ENCODE measurements at places on chromosomes 4 and X.

DNA sequence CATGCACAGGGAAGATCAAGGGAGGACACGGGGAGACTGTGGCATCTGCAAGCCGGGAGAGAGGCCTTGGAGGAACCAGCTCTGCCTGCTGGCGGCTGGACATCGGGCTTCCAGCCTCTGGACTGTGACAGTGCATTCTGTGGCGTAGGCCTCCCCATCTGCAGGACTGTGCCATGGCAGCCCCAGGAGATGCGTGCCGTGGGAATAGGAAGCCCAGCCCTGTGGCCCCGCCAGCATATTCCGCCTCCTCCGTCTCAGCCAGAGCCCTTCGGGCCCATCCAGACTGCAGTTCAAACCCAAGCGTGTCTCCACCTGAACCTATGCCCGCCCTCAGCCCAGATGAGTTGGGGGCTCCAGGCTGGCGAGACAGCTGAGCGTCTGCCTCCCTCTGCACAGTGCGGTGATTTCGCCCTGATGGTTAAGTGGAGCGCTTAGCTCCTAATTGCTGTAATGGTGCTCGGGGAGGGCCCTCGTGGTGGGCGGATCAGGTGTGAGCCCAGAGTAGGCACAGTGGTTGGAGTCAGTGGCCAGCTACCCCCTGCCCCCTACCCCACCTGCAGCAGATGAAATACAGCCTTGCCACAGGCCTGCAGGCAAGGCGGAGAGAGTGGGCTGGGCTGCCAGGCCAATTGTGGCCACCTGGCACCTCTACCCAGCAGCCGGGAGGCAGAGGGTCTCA is 133.9 kb downstream of the HMX1 start:
- no peak for DNase-seq

DNA sequence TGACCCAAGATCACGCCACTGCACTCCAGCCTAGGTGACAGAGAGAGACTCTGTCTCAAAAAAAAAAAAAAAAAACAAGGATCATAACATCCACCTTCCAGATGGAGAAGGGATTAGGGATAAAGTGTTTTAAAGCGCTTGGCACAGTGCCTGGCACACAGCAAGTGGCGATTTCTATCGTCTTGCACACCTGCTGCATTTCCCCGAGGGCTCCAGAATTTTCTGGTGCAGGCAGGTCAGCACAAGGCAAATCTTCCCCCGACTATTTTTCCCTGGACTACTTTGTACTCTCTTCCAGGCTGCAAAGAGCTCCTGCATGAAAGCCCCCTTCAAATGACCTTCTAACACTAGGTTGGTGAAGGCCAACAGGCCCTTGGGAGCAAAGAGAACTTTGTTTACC is 57.3 kb downstream of the APBB2 start:
- no peak for DNase-seq

- DNase-seq = no peak
Observed at GRCh38 chr4:31349907-31350306, 629.7 kb downstream of the PCDH7 start.

GRCh38 chrX:77070202-77070918 is 376.8 kb upstream of the FGF16 start:
- no peak for DNase-seq

GRCh38 chr4:109764376-109764775 is 34.5 kb upstream of the PLA2G12A start:
- DNase-seq = no peak

DNA sequence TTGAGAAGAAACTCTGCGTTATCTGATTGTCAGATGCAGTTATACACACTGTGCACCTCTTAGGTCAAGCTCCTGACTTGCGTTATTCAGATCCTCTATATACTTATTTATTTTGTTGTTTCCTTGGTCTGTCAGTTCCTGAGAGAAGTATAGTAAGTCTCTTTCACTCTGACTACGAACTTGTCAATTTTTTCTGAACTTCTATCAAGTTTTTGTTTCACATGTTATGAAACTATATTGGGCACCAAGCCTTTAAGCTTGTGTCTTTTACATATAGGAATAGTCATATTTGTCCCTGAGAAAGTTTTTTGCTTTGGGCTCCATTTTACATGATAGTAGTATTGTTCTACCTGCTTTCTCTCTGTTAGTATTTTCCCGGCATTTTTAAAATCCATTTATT is 31.7 kb downstream of the ZNF275 start:
- no peak for DNase-seq

DNA sequence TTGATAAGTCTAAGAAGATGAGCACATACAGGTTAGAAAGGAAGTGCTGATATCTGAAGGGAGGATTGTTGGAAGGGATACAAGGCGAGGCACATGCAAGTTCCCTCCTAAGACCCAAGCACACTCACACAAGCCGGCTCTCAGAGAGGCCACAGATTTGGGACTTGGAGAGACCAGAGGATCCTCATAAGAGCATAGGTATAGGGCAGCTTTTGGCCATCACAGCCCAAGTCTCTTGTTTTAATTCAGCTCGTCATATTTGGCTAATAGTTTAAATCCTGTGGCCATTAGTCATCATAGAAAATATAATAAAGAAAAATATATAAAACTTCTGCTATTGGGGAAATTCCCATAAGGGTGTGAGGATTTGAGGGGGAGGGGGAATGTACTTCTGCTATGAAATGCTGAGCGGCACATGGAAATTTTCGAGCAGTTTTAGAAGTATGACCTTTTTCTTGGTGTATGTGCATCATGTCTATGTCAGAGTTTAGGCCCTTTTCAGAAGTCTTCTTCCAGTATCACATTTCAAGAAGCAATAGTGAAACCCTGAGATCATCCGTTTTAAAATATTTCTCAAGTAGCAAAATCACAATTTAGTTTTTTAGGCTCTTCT is 97.7 kb downstream of the NFKB1 start:
- DNase-seq = no peak

GRCh38 chr4:86174506-86174905 is 185.3 kb downstream of the MAPK10 start:
- no peak for DNase-seq

DNA sequence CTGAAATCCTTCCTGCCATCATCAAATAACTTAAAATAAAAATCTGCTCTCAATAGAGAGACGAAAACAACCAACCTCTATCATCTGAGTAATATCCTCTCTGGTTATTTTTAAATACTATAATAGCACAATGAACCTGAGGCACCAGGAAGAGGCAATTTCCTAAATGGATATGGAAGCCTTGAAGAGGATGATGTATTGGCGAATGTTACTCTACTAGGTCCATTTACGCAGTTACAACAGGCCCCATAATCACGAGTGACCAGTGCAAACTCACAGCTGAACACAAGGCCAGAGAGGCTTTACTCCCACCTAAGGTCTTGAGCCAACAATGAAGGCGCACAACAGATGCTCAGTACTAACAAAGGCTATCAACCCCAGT is 678.8 kb upstream of the NR3C2 start:
- no peak for DNase-seq

- no peak for DNase-seq
Observed at GRCh38 chrX:149865390-149865789, 15.6 kb upstream of the MAGEA8 start.

- no peak for DNase-seq
Observed at GRCh38 chr4:158042591-158043030, 130.2 kb downstream of the GASK1B start.

GRCh38 chrX:153812220-153812619 is 17.8 kb downstream of the SSR4 start:
- DNase-seq = no peak

GRCh38 chrX:153871946-153872878 is 13.8 kb downstream of the L1CAM start:
- DNase-seq = no peak

DNA sequence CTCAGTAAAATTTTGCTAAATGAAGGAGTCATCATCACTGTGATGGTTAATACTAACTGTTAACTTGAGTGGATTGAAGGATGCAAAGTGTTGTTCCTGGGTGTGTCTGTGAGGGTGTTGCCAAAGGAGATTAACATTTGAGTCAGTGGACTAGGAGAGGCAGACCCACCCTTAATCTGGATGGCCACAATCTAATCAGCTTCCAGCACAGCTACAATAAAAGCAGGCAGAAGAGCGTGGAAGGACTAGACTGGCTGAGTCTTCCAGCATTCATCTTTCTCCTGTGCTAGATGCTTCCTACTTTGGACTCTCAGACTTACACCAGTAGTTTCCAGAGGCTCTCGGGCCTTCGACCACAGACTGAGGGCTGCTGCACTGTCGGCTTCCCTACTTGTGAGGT is 21.3 kb upstream of the WDR44 start:
- DNase-seq = no peak
